Naive thymus-derived CD4-positive, alpha-beta T cell (primary cell): ENCODE measurements at places on chromosomes 12 and 14. TPM values are rescaled to one million over a fixed set of nuclear protein-coding genes. Genes with fewer than 3 reads are reported as not detected.

The HVCN1 gene
- total RNA-seq: 10.9 TPM

The FSCB gene
- not detected for total RNA-seq

The CCT2 gene
- total RNA-seq: 157 TPM

The EPYC gene
- not detected for total RNA-seq

The MEG3 gene
- total RNA-seq: not detected
